Central memory CD4-positive, alpha-beta T cell (primary cell): ENCODE measurements at places on chromosomes 11 and 22.

DNA sequence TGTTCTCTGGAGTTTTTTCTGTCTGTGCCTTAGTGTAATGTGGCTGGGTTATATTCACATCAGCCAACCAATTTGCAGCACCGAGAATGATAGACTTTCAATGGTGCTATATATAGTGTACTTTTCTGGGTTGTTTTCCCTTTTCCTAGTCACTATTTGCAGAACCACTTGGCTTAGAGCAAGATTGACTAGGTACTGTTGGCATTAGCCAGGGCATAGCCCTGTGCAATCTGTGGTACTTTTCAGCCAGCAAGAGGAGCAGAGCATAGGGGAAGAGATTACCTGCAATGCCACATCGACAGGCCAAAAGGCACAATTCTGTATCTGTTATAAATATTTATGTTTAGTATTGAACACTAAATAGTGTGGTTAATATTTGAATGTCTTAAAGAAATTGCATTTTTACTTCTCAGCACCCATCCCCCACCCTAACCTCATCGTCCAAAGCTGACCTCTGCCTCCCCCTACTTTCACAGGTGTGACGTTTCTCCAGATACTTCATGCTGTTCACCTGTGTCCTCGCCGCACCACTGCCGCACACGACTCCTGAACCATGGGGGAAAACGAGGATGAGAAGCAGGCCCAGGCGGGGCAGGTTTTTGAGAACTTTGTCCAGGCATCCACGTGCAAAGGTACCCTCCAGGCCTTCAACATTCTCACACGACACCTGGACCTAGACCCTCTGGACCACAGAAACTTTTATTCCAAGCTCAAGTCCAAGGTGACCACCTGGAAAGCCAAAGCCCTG lies 51.4 kb downstream of the MICAL2 start:
- DNase-seq = no peak

GRCh38 chr11:18650859-18651557 lies 16.9 kb upstream of the SPTY2D1 start:
- peak; percentile 63 for DNase-seq

GRCh38 chr22:28006271-28006670 lies 87.2 kb upstream of the PITPNB start:
- DNase-seq = no peak

- DNase-seq = no peak
Measured at GRCh38 chr22:30116362-30117117, 36.3 kb downstream of the HORMAD2 start.

GRCh38 chr11:118899706-118900360 lies 16.1 kb downstream of the CXCR5 start:
- no peak for DNase-seq

DNA sequence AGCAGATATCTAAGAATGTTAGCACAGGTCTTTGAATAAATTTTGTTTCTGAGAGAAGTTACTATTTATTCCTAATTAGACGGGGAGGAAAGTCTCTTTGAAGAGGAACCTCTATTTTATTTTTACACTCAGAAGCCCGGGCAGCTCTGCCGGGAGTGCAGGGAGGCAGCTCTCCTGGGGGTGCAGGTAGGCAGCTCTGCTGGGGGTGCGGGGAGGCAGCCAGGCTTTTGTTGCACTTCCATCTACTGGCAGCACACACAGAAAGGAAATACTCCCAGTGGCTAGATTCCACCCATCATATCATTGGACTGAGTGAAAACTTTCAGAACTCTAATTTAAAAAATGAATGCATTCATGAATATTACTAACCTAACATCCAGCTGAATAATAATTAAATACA lies 24.6 kb downstream of the OR10A6 start:
- no peak for DNase-seq

DNA sequence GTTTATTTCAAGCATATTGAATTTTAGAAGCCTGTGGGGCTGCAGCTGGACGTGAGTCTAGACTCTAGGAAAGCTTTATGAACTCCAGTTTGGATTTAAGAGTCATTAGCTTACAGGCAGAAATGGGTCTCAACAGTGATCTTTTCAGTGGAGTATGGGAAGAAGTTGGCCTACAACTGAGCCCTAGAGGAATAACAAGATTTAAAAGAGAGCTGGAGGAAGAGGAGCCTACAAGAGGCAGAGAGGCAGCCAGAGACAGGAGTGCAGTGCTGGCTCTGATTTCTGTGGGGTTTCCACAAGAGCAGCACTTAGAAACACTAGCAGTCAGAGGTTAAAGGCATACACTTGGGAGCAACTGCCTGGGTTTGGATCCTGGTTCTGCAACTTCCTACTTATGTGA lies 17.9 kb downstream of the APOL5 start:
- no peak for DNase-seq

DNA sequence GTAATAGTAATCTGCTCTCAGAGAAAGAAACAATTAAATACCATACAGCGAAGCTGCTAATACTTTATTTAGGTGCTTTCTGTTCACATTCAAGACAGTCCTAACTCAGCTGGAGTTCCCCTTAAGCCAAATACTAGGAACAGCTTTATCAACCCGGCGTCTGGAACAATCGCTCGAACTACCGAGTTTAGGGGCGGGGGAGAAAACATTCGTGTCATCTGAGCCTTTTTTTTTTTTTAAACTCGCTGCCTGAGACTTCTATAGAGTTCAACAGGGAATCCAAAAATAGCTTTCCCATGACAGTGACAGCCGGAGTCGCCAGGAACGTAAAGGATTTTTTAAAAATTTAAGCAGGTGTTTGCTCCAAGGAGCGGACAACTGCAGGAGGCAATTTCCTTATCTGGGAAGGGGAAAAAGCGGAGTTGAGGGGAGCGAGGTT lies 852 bp downstream of the TRAF6 start:
- peak; percentile 12 for DNase-seq

- DNase-seq = no peak
Measured at GRCh38 chr11:112440518-112440917, 179.9 kb upstream of the PLET1 start.

- no peak for DNase-seq
Measured at GRCh38 chr11:75158696-75159150, 7.8 kb downstream of the SLCO2B1 start.

- DNase-seq = peak; percentile 13
Measured at GRCh38 chr11:47980907-47981621, 705 bp downstream of the PTPRJ start.

DNA sequence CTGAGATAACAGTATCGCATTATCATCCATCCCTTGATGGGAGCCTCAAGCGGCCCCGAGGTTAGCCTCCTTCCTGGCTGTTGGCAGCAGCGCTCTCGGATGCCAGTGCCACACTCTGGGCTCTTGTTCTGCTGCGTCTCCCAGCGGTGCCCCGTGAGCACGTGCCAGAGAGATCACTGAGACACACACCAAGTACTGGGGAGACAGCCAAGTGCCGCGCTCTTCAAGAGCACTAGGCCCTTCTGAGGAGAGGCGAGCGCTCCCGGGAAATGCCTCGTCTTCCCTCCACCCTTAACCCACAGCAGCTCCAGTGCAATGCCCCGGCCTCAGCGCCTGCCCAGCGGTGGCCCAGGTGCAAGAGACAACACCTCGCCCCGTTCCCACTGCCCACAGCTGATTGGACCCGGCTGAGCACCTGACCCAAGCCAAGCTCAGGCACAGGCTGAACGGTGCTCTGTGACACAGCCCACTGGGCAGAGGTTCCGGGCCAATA lies 248.3 kb upstream of the NARS2 start:
- no peak for DNase-seq

DNA sequence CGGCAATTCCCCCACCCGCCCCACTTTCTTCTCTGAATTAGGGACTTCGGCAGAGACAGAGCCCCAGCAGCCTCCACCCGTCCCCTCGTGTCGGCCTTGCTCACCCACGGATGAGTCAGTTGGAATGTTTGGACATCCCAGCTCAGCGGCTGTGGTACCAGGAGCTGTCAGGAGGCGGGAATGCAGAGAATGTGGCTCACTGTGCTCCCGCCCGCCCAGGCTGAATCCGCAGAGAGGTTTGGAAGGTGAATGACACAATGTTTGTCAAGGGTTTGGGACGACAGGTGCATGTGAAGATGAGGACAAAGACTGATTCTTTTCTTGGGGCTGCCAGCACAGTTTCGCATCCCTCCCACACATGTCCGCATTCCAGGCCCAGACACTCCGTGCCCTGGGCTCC lies 39.6 kb downstream of the LIF start:
- DNase-seq = no peak

GRCh38 chr11:235609-235996 lies 539 bp downstream of the SIRT3 start:
- DNase-seq = peak; percentile 86

DNA sequence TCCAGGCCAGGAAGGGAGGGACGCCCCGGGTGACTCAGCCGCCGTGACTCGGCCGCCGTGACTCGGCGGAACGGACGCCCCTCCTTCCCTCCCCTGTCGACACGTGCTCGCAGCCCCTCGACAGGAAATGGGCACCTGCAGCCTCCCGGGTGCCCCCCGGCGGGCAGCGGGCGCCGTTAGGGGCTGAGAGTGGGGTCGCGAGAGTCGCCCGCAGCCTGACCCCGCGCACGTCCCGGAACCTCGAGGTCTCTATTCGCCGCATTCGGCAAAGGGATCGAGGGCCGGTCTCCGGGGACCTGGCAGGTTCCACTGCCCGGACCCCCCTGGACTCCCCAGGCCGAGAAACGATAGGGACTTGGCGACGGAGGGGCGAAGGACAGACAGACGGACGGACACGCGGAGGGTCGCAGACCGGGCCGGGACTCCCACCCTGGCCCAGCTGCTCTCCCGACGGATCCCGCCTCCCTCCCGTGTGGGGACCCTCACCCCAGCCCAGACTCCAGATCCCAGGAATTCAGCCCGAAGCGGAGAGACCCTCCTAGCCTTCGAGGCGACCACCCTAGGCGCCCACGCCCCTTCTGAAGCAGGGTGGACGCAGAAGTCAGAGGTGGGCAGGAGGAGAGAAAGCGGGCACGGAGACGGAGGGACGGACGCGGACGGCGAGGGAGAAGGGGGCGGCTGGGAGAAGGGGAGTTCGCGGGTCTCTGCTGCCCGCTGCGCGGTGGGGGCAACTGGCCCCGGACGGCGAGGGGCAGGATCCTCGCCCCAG lies 648 bp downstream of the FOSL1 start:
- DNase-seq = peak; percentile 30

GRCh38 chr11:12944889-12945288 lies 64.2 kb upstream of the RASSF10 start:
- no peak for DNase-seq

DNA sequence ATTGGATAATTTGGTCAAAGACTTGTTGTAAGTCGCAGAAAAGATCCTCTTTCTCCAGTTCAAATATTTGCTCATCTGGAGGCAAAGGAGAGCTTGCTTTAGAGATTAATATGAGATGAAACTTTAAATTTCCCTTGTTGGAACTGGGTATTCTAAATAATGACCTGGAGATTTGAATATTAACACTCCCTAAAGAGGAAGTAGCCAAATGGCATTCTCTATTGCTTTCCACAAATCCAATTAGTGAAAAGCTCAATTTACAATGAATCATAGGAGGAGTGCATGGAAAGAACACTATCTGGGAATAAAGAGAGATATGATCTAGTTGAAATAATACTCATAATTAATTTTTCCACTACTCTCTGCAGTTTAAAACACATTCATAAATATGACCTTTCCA lies 641.6 kb upstream of the TENM4 start:
- no peak for DNase-seq

- DNase-seq = no peak
Measured at GRCh38 chr22:18120857-18121256, 10.2 kb downstream of the TUBA8 start.

- no peak for DNase-seq
Measured at GRCh38 chr11:33723238-33723881, 12.9 kb downstream of the CD59 start.

GRCh38 chr11:72229336-72229924 lies 4.9 kb downstream of the INPPL1 start:
- DNase-seq = no peak

GRCh38 chr11:88104408-88104807 lies 70.8 kb downstream of the RAB38 start:
- no peak for DNase-seq

- peak; percentile 23 for DNase-seq
Measured at GRCh38 chr11:19076744-19077589, 16.4 kb upstream of the MRGPRX2 start.

DNA sequence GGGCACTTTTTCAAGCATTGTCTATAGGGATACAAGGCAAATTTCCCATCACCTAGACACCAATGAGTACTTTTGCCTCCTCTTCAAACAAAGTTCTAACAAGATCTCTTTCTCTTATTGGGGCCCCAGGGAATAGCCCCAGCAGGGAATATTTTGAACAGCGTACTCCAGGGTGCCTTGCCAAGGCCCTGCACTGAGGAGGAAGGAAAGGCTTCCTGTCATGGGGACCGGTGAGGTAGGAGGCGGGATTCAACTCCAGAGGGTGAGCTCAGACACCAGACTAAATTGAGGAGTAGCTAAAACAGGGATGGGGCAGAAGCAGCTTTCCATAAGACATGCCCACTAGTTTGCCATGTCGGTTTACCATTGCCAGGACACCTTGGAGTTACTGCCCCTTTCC lies 28.0 kb upstream of the OR56B4 start:
- DNase-seq = no peak

DNA sequence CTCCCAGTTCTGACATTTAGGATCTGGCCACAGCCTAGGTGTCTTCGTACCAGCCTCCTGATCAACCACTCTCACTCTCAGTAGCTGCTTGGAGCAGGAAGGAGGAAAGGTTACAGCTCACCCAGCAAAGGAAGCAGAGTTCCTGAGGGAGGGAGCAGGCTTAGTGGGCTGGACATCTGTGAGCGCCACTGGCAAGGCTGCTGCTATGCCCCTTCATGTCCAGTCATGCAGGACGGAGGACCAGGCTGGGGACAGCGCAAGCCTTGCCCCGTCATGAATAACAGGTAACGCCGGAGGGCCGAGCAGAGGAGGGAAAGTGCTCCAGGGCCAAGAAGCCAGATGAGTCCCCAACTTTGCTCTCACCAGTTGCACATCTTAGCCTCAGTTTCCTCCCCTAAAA lies 25.8 kb downstream of the TPST2 start:
- DNase-seq = no peak

- no peak for DNase-seq
Measured at GRCh38 chr11:73312036-73312435, 4.0 kb downstream of the ARHGEF17 start.

- no peak for DNase-seq
Measured at GRCh38 chr11:70173018-70173417, 30.1 kb upstream of the FADD start.

DNA sequence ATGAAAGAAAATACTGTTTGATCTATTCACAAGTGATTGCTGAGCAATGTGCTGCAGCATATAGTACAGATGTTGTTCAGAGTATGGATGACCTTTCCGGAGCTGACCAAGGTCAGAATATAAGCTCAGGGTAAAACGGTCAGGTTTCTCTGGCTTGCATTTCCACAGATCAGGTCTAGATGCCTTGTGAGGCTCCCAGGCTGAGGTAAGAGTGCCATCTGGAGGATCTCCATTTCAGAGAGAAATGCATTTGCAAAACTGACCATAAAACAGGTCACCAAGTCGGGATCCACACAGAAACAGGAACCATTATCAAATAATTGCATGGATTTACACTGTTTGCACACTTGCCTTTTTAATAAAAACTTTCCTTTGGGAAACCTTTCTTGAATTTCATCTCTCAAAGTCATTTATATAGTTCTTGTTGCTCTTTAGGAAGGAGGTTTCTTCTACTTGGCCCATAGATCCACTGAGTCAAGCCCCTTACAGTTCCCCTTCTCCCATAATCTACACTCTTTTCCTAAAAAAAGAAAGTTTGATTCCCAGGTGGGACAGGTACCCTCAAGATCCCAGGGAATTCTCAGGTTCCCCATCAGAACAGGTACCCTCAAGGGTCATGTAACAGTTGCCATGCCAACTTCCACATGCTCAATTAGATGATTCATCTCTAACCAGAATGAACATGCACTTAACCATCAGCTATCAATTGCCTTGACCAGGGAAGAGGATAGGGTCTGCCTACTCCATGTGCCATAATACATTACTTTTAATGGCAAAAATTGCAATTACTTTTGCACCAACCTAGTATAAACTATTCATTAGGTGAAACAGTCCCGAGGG lies 25.0 kb upstream of the TMPRSS5 start:
- DNase-seq = no peak
